CD4-positive, alpha-beta T cell treated with Interleukin-17A for 1 hour (primary cell): ENCODE measurements at places on chromosomes 4 and X.
A peak's percentile ranks its signal among the peaks of the same experiment; 100 is the strongest.

- DNase-seq = no peak
Observed at GRCh38 chr4:173231916-173232315, 63.3 kb downstream of the GALNT7 start.

DNA sequence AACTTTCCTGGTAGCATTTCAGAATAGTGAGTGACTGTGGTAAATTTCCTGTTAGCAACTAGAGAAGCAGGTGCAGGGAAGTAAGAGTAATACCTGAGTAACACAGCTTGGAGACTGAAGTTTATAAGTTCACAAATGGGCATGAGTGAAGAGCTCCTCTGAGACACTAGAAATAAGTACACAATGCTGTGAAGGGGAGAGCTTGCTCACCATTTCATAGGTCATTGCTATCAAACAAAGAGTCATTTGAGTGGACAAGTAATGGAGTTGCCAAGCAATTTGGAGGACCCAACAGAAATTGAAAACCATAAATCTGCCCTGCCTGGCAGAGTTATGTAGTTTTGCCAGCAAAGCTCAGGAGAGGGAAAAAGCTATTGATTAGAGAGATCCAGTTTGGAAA is 523.6 kb downstream of the TRAM1L1 start:
- DNase-seq = no peak

GRCh38 chr4:108635070-108635655 is 14.8 kb downstream of the RPL34 start:
- no peak for DNase-seq

GRCh38 chr4:85154591-85154990 is 188.1 kb upstream of the WDFY3 start:
- DNase-seq = no peak

- no peak for DNase-seq
Observed at GRCh38 chrX:83260288-83260687, 247.8 kb upstream of the POU3F4 start.

GRCh38 chr4:94877973-94878372 is 120.2 kb downstream of the BMPR1B start:
- no peak for DNase-seq

- DNase-seq = no peak
Observed at GRCh38 chr4:143502231-143502630, 11.3 kb upstream of the SMARCA5 start.

DNA sequence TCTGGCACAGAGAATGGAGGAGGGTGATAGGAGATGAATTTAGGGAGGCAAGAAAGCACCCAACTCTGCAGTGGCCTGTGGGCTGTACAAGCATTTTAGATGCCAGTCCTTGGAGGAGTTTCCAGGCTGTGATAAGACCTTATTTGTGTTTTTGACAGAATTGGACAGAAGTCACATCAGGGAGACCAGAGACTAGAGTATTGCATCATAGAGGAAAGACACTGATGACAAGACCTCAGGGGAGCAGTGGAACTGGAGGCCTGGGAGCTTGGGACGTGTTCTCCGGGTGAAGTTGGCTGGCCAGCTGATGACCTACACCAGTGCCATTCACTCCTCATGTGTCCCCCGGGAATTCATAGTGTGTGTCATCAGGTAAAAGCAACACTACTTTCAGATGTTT is 284.0 kb upstream of the ZFP42 start:
- no peak for DNase-seq

- DNase-seq = no peak
Observed at GRCh38 chr4:181416966-181417365, 826.2 kb upstream of the TENM3 start.

GRCh38 chrX:19563746-19564145 is 48.4 kb upstream of the MAP3K15 start:
- DNase-seq = no peak

- no peak for DNase-seq
Observed at GRCh38 chr4:173490256-173490655, 39.8 kb downstream of the HAND2 start.

DNA sequence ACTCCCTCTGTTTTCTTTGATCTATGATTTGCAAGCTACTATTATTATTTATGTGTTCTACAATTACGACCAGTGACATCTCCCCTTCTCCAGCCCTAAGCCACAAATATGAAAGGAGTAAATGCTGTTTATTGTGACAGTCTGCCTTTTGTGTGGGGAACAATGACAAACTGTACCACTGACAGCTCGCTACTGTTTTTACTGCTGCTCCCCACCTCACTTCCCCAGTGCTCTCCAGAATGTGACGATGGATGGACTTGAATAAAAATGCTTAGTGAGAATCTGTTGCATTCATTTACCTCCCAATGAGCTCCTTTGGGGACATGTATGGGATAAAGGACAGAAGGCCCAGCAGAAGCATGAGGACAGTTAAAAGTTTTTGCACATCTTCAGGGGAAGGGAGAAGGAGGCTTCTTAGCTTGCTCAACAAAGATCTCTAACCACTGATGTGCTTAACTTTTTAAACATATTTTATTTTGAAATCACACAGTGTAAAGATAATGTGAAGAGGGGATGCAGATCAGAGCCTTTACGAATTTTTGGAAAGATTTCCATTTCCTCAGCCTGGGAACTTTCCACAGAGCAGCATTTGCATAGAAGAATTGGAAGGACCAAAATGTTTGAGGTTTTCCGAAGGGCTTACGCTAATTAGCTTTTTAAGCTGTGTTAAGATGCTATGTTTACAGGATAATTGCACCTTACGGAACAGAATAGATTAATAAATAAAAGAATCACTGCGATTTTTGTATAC is 485.1 kb upstream of the TENM3 start:
- no peak for DNase-seq

- no peak for DNase-seq
Observed at GRCh38 chr4:113773756-113774155, 12.2 kb upstream of the CAMK2D start.

DNA sequence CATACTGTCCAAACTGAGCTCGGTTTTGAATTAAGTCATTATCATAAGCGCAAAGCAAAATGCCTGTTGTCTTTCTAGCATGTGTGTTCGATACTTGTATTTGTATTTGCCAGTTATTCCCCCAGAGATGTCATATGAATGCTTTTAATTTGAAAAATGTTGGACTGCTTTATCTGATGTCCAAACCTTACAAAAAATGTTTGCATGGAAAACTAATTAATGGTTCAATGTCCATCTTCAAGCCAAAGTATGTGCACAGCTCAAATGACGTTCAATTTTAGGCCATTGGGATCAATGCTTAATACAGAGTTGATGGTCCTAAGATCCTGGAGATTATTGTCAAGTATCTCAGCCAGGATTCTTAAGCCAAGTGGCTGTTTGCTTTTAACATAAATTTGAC is 17.2 kb upstream of the HPGDS start:
- no peak for DNase-seq

GRCh38 chr4:83660578-83660977 is 124.7 kb downstream of the GPAT3 start:
- no peak for DNase-seq

DNA sequence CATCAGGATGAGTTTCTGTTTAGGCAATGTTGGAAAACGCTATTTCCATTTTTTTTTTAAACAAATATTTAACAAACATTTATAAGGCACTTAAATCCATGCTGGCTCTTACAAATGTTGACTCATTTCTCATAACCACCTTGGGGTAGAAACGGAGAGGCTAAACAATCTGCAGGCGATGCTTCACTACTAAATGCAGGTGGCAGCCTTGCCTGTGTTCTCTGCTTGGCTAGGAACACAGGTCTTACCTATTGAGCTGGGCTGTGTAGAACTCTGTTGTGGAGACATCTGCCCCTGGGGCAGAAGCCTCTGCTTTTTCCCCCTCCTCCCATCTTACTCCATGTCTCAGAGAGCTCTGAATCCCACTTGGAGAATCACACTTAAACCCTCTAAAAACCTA is 1.4 kb upstream of the CXCL1 start:
- DNase-seq = no peak

GRCh38 chrX:13934731-13935130 is 95.0 kb downstream of the GEMIN8 start:
- no peak for DNase-seq

- DNase-seq = no peak
Observed at GRCh38 chr4:72391281-72391680, 177.7 kb downstream of the ADAMTS3 start.

GRCh38 chrX:23952984-23953907 is 45.4 kb downstream of the CXorf58 start:
- peak; percentile 52 for DNase-seq

- peak; percentile 16 for DNase-seq
Observed at GRCh38 chrX:1215123-1215823, 2.8 kb upstream of the CRLF2 start.

- no peak for DNase-seq
Observed at GRCh38 chrX:69082055-69082752, 83.0 kb downstream of the PJA1 start.

DNA sequence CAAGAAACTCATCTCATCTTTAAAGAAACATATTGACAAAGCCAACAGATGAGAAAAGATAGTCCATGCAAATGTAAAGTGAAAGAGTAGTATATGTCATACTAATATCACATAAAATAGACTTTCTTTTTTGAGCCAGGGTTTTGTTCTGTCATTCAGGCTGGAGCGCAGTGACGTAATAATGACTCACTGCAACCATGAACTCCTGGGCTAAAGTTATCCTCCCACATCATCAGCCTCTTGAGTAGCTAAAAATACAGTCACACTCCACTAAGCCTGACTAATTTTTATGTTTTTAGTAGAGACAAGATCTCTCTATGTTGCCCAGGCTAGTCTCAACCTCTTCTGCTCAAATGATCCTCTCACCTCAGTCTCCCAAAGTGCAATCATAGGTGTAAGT is 51.8 kb upstream of the TRAM1L1 start:
- DNase-seq = no peak

DNA sequence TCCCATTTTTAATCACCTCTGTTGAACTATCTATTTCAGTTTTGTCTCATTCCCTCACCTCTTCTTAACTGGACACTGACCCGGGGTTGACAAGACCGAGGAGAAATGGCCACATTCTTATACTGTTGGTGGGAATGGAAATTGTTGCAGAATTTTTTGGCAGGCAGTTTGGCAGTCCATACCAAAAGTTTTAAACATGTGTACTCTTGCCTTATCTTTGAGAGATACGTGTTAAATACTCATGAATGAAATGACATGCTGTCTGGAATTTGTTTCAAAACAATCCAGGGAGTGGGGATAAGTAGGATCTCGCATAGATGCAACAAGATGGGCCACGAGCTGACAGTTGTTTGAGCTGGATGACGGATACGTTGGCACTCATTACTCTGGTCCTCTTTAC is 12.1 kb downstream of the FGFBP1 start:
- DNase-seq = no peak

DNA sequence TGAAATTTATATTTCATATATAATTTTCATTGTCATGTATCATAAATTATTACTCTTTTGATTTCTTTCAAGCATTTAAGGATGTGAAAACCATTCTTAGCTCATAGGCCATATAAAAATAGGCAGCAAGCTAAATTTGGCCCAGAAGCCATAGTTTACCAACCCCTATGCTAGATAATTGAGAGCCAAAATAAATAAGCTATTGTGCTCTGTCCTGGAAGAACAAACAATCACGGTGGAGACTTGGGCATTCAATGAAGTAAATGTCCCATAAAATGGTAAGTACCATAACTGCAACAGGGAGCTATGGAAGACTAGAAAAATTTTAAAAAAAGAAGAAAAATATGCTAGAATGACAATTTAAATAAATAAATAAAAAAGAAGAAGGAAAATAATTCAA is 60.9 kb upstream of the PACRGL start:
- no peak for DNase-seq

DNA sequence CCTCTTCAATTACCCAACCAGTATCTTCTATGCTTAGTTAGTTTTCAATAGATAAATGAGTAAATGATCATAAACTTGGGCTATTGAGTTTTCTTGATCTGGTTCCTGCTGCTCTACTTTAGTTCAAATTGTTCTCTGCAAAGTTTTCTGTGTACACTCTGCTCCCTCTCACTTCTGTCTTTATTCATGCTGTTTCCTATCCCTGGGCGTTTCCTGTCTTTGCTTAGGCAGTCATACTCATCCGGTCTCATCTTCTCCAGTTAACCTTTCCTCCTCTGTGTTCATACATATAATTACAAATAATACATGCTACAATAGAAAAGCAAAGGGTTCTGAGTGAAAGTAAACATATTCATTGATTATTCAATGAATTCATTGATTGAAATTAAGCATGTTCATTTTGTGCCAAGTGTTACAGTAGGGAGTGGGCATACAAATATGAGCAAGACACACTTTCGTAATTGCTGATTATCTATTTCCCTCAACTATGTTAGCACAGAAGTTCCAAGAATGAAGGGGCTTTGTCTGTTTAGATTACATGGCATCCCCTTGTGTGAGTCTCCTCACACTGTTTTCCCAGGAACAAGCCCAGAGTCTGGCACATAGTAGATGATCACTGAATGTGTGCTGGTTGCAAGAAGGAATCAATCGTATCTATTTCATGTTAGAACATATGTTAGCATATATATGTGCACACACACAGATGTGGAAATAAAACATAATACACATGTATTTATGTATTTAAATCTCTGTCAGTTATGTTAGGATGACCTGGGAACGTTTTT is 1.1 kb downstream of the RAB39B start:
- DNase-seq = peak; percentile 26

DNA sequence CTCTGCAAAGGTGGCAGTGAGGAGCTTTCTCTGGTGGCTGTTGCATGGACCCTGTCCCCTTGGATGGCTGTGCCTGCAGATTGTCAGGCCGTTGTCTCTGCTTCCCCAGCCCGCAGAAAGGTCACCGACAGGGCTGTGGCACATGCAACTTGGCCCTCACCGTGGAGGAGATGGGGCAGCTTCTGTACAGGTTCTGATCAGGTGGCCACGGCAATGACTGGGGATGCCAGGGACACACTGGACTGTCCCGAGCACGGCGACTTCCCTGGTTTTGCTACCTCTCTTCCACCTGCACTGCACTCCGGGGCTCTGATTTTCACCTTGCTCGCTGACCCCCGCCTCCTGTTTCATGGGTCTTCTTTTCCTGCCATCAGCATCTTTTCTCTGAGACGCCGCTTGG is 43.5 kb downstream of the DCTD start:
- DNase-seq = no peak

DNA sequence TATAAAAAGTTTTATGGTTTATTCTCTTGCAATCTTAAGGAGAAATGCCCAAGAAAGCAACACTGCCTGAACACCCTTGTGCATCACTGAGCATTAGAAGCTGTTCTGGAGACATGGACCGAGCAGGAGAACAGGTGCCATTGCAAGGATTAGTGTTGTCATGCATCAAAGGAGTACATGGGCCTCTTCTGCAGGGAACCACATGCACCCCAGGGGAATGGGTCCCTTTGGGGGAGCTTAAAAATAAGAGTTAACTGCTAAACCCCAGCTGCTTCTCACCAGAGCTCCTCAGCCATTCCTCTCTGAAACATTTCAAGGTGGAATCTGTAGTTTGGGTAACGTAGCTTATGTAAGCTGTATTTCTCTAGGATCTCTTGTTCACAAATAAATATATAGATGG is 353.0 kb upstream of the SLC7A11 start:
- no peak for DNase-seq
